Stimulated activated CD8-positive, alpha-beta memory T cell treated with anti-CD3 and anti-CD28 coated beads, Interleukin-15, amount 100 ng/mL, for 4 hours (primary cell): ENCODE measurements at places on chromosomes 7 and 10.

- DNase-seq, result no peak
Measured at GRCh38 chr7:152162287-152162686, 136.8 kb downstream of the GALNT11 start.

DNA sequence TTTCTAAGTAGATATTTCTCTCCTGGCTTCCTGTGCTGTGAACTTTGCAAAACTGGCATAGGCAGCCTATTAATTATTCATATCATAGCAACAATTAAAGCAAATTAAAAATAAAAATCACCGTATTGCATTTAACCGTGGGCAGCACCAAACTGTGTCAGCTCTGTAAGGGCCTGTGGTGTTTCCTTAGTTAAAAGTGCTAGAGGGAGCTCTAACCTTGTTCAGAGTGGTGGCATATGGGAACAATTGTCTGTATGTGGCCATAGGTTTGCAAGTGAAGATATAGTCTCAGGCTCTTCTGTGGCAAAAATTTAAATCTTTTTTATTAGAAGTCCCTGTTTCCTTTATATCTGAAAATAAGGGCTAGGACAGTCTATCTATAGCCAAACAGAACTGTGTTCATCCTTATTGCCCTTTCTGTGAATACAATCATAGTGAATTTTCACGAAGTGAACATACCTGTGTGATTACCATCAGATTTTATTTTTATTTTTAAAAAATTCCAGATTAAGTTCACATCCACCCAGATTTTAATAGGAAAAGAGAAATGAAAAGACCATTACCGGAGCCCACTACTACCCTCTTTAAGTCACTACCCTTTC lies 92.6 kb downstream of the POLL start:
- no peak for DNase-seq

DNA sequence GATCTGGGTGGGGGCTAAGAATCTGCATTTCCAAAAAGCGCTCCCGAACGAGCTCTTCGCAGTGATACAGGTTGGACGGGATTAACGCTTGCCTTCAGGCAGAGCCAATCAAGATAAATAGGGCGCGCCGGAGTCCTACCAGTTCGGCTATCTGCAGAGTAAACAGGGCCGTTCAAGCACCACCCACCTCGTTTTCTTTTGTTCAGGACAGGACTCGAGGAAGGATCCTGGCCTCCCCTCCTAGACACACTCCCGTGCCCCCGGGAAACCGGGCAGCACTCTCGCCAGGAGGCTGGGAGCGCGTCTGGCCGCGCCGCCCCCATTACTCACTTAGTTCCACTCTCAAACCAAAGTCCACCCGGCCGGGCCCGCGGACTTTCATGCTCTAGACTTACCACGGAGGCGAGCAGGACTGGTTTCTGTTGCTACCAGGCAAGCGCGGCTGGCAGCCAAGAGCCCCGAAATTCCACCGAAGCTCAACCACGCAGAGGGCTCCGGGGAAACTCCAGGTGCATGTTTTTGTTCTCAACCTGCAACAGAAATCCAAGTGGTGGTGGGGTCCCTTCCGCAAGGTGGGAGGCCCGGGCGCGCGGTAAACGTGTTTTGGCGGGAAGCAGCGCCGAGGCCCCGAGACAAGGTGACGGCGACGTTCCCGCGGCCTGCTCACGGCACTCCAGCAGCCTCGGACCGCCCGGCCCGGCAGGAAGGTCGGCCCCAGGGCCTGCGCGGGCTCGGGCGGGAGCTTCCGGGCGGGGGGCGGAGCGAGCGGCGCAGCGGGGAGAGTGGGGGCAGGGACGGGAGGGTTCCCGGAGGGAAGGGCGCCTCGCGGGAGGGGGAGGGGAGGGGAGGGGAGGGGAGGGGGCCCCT lies 12.7 kb downstream of the HNRNPF start:
- DNase-seq, result peak; percentile 52

DNA sequence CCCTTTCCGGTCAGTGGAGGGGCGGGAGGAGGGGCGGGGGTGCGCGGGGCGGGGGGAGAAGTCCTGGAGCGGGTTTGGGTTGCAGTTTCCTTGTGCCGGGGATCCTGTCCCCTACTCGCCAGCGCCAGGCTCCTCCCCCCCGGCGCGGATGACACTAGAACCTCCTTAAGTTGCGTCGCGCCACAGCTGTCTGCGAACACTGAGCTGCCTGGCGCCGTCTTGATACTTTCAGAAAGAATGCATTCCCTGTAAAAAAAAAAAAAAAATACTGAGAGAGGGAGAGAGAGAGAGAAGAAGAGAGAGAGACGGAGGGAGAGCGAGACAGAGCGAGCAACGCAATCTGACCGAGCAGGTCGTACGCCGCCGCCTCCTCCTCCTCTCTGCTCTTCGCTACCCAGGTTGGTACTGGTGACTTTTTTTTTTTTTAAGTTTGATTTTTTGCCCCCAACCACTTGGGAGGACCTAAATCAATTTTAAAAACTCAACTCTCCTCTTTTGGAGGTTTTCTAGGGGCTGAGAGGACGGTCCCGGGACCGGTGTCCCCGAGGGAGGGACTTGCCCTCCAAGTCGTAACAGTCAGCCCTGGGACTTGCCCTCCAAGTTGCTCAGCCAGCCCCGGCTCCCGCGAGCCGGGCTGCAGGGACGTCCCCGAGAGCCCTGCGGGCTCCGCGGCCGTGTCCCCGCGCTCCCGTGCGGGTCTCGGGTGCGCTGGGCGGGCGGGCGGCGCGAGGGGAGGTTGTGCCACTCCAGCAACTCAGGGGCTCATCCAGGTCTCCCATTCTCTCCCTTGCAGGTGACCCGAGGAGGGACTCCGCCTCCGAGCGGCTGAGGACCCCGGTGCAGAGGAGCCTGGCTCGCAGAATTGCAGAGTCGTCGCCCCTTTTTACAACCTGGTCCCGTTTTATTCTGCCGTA lies at the start of gene GATA3:
GATA3 (plus strand) TSS at position 195 of the 914 bp plus-strand sequence. CDS start 968 bp downstream, outside the sequence.
- DNase-seq, result no peak

DNA sequence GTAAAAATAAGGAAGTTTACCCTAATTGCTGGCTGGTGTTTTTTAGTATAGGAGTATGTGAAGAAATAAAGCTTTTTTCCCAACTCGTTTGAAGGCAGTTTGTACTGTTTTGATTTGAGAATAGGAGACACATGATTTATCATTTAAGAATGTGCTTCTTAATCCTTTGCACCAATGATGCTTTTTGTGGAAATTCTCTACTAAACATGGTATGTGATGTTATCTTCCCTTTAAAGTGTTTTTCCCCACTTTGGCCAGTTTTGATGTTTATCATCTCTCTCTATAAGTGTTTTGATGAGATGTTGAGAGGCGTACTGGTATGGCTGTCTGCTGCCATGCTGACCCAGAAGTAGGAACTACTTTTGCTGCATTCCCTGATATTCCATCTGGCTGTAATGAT lies 85.1 kb downstream of the SUGCT start:
- no peak for DNase-seq

DNA sequence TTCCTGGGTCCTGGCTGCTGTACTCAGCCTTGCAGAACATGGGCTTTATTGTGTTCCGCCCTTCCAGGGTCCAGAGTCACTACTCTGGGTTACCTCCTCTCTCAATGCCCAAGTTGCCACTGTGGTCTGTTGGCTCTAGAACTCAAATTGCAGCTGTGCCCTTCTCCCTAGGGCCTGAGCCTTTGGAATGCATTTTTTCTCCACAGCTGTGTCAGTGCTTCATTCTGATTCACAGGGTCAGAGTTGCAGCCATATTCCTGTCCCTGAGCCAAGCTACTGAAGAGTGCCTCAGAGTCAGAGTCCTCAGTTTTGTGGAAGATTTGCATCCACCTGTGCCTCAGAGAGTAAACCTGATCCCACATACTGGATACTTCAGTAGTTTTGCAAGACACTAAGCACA lies 167.5 kb downstream of the ITGB1 start:
- DNase-seq, result no peak

GRCh38 chr10:12401466-12401865 lies 52.1 kb downstream of the CAMK1D start:
- DNase-seq, result no peak

DNA sequence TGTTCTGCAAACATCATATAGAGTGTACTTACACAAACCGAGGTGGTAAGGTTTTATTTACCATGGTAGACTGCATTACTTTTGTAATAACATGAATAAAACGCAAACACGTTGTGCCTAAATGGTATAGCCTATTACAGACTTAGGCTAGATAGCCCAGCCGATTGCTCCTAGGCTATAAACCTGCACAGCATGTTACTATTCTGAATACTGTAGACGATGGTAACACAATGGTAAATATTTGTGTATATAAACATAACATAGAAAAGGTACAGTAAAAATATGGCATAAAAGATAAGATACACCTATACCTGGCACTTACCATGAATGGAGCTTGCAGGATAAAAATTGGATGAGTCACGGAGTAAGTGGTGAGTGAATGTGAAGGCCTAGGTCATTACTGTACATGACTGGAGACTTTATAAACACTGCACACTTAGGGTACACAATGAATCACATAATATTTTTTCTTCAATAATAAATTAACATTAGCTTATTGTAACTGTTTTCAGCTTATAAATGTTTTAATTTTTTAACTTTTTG lies 16.3 kb downstream of the AKR1D1 start:
- DNase-seq, result no peak

DNA sequence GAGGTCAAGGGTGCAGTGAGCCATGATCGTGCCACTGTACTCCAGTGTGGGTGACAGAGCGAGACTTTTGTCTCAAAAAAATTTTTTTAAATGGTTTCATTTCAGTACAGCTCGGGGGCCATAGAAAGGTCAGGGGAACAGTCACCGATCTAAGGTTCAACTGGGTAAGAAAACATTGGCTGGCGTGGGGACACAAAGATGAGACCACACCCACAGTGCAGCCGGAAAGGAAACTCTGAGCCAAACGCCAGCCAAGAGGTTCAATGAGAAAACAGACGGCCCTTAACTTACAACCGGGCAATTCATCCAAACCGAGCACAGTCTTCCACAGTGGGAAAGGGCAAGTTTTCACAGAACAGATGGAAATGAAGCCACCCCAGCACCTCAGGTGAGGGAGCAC lies 65.1 kb downstream of the SLC37A3 start:
- no peak for DNase-seq

DNA sequence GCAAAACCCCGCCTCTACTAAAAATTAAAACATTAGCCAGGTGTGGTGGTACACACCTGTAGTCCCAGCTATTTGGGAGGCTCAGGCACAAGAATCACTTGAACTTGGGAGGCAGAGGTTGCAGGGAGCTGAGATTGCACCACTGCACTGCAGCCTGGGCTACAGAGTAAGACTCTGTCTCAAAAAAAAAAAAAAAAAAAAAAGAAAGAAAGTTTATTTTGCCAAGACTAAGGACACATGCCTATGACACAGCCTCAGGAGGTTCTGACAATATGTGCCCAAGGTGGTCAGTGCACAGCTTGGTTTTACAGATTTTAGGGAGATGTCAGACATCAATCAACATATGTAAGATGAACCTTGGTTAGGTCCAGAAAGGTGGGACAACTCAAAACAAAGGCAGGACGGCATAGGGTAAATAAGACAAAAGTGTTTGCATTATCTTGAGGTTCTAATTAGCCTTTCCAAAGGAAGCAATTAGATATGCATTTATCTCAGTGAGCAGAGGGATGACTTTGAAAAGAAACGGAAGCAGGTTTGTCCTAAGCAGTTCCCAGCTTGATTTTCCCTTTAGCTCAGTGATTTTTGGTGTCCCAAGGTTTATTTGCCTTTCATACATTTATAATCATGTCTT lies 20.7 kb upstream of the OTUD1 start:
- no peak for DNase-seq

DNA sequence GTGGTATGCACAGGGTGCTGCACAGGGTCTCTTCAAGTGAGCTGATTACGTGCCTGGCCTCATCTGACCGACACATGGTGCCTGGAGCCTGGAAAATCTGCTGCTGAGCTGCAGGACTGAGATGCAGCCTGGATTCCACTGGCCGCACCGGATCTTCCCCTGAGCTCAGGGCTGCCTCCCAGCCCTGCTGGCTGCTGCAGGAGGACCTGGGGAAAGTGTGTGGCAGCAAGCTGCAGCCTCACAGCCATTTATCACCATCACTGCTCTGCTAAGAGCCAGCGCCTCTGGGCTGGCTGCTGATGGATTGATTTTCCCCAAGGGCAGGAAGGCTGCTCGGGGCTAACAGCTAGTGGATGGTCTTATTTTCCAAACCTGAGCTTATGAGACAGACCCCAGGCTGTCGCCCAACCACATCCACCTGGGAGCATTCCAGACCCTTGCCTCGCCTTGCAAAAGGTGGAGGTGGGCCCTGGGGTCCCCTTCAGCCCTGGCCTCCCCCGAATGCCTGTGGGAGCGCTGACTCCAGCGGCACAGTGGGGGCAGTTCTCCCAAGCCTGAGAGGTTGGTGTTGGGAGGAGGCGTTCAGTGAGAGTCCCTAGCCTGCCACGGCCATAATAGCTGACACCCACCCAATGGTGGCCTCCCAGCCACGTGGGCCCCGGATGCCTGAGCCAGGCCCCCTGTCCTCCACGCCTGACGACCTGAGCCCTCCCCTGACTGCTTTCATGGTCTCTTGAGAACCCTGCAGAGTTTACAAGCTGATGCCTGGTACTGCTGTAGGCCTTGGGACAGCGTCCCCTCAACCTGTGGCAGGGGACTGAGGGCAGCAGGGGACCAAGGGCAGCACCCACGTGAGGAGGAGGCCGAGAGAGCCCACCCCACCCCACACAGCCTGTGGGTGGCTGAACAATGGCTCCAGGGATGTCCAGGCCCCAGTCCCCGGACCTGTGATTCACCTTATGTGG lies 38.2 kb downstream of the STK32C start:
- no peak for DNase-seq

DNA sequence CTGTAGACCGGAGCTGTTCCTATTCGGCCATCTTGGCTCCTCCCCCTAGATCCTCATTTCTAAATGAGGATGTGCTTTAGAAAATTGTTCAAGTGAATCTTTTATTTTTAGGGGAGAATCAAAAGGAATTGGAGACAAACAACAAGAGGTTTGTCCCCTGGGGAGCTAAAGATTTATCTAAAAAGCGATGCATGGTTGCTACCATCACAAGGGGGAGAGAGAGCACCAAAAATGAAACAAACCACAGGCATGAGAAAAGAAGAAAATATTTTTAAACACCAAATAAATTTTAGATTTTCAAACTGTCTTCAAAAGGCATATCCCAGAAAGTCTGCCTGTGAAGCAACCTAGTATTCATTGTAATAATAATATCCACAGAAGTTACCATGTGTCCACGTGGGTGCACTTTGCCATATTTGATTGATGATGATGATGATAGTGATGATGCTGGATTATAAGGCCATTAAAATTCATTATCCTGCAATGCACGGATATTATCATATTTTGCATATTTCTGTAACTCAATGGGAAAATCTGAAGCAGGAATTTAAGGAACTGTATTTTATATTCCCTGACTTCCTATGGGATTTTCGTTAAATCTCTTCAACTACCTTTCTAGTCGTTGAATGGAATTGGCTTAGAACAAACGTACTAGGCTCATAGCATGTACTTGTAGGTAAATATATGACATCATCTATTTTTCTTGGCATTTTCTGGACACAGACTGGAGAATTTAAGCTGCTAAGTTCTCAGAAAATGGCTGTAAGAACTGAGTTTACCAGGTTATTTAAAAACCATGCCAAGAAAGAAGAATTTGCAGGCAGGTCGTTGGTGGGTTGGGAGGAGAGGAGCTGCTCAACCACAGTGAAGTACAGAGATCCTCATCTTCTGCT lies 171.6 kb downstream of the WDR37 start:
- no peak for DNase-seq
